Tibial nerve (tissue), 4 donors: ENCODE measurements at places on chromosomes 4 and X.

GRCh38 chrX:136210806-136211205, 40.4 kb downstream of the MAP7D3 start:
- no peak overlapping the region for H3K27ac ChIP-seq
- peaks cover 5% of the 10 kb centered on the region for H3K27me3 ChIP-seq
- H3K36me3 ChIP-seq = no peaks in the 10 kb centered on the region
- no peak overlapping the region for H3K4me3 ChIP-seq
- no peak for DNase-seq
- no peaks in the 10 kb centered on the region for H3K4me1 ChIP-seq

- H3K27me3 ChIP-seq = no peaks in the 10 kb centered on the region
- H3K4me3 ChIP-seq = no peak overlapping the region
- no peak overlapping the region for H3K27ac ChIP-seq
- no peak for DNase-seq
- H3K4me1 ChIP-seq = no peaks in the 10 kb centered on the region
- no peaks in the 10 kb centered on the region for H3K36me3 ChIP-seq
These were observed 376.7 kb downstream of the GPM6A start for GRCh38 chr4:175435381-175435783.

- H3K4me3 ChIP-seq = no peak overlapping the region
- peak; percentile 4 for DNase-seq
- no peaks in the 10 kb centered on the region for H3K36me3 ChIP-seq
- H3K27ac ChIP-seq = no peak overlapping the region
- no peaks in the 10 kb centered on the region for H3K4me1 ChIP-seq
These were observed 226.4 kb downstream of the MAGEB5 start for GRCh38 chrX:26442340-26442739.

DNA sequence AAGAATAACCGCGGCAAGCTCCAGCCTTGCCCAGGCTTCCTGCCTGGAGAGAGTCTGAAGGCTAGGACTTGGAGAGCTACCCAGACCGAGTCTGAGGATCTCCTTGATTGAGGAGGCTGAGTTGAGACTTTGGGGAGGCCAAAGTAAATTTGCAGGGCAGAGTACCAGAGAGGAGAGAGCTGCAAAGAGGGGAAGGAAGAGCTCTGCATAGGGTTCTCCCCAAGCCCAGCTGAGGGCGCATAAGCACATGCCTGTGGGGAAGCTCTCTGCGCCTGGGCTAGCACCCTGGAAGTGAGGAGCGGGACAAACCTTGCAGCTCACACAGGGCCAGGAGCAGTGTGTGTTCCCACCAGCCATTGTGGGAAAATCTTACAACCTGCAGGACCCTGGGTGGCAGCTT, 56.1 kb downstream of the FAM193A start:
- no peak overlapping the region for H3K27ac ChIP-seq
- H3K4me1 ChIP-seq = peaks cover 77% of the 10 kb centered on the region
- H3K27me3 ChIP-seq = no peaks in the 10 kb centered on the region
- no peak for DNase-seq
- H3K36me3 ChIP-seq = no peaks in the 10 kb centered on the region

GRCh38 chr4:136750897-136751296, 781.4 kb downstream of the PCDH18 start:
- H3K36me3 ChIP-seq = no peaks in the 10 kb centered on the region
- no peak overlapping the region for H3K4me3 ChIP-seq
- peaks cover 12% of the 10 kb centered on the region for H3K4me1 ChIP-seq
- no peak for DNase-seq
- no peak overlapping the region for H3K27ac ChIP-seq

- no peaks in the 10 kb centered on the region for H3K4me1 ChIP-seq
- DNase-seq = peak; percentile 12
- H3K36me3 ChIP-seq = no peaks in the 10 kb centered on the region
- H3K27me3 ChIP-seq = no peaks in the 10 kb centered on the region
- peak within 1 kb of the TSS; percentile 73 for H3K27ac ChIP-seq
These were observed at the start of gene ARSJ for GRCh38 chr4:113979148-113979904. TSS of gene ARSJ (minus strand) at chr4:113979647. CDS start at chr4:113978834, 813 bp downstream.

DNA sequence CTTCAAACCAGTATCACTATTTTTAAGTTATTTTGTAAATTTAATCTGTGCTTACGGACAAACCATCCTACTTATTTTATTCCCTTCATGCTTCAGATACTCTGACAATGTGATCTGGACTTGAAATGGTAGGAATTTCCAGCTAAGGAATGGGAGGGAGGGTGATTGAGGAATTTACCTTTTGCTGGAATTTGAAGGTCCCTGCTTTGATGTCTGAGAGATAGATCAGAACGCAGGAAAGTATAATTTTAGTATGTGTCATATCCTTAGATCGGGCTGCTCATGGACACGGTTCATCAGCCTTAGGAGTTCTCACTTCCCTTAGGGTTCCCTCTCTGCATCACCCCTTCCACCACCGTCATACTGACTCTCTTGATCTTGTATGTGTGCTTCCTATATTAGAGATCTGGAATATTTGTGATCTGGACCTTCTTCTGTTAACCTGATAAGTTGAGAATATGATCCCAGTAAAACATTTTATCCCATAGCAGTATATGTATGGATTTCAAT, 16.8 kb downstream of the OCRL start:
- no peaks in the 10 kb centered on the region for H3K4me1 ChIP-seq
- no peaks in the 10 kb centered on the region for H3K36me3 ChIP-seq
- H3K27me3 ChIP-seq = no peaks in the 10 kb centered on the region

GRCh38 chrX:9688833-9689232, 76.8 kb downstream of the GPR143 start:
- DNase-seq = no peak
- no peak overlapping the region for H3K27ac ChIP-seq
- no peak overlapping the region for H3K4me3 ChIP-seq

GRCh38 chr4:126859314-126859713, 773.4 kb upstream of the INTU start:
- DNase-seq = no peak
- no peaks in the 10 kb centered on the region for H3K36me3 ChIP-seq
- H3K4me1 ChIP-seq = no peaks in the 10 kb centered on the region
- H3K4me3 ChIP-seq = no peak overlapping the region
- no peak overlapping the region for H3K27ac ChIP-seq

- H3K4me3 ChIP-seq = no peak overlapping the region
- H3K4me1 ChIP-seq = no peaks in the 10 kb centered on the region
- no peak for DNase-seq
- H3K27ac ChIP-seq = no peak overlapping the region
These were observed 71.0 kb downstream of the PRRG1 start for GRCh38 chrX:37420185-37420584.

DNA sequence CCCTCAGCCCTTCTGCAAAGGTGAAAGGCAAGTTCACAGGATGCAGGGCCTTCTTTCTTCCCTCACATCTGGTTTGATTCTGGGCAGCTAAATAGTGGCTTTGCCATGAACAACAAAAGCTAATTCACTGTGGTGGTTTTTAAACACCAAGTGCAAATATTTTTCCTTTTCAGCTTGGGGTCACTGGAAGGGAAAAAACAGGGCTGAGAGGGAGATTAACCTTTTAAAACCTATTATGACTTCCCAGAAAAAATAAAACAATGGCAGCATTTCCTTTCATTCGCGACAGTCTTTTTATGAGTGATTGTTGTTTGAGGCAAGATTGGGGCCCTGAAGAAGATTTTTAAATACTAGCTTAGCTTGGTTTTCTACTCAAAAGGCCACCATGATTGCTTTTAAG, 103.7 kb upstream of the SCML1 start:
- H3K4me1 ChIP-seq = peaks cover 7% of the 10 kb centered on the region
- H3K36me3 ChIP-seq = no peaks in the 10 kb centered on the region
- no peaks in the 10 kb centered on the region for H3K27me3 ChIP-seq
- H3K27ac ChIP-seq = peak overlapping the region; percentile 30
- DNase-seq = no peak

- no peak for DNase-seq
- no peak overlapping the region for H3K4me3 ChIP-seq
- H3K4me1 ChIP-seq = peaks cover 37% of the 10 kb centered on the region
- H3K27me3 ChIP-seq = no peaks in the 10 kb centered on the region
These were observed 161.2 kb downstream of the RAPGEF2 start for GRCh38 chr4:159264057-159264456.

GRCh38 chr4:137608085-137608484, 75.8 kb upstream of the PCDH18 start:
- H3K4me3 ChIP-seq = no peak overlapping the region
- no peaks in the 10 kb centered on the region for H3K27me3 ChIP-seq
- H3K4me1 ChIP-seq = no peaks in the 10 kb centered on the region
- no peak for DNase-seq
- no peaks in the 10 kb centered on the region for H3K36me3 ChIP-seq
- H3K27ac ChIP-seq = no peak overlapping the region

- H3K27ac ChIP-seq = no peak overlapping the region
- no peaks in the 10 kb centered on the region for H3K27me3 ChIP-seq
- no peak for DNase-seq
- no peaks in the 10 kb centered on the region for H3K36me3 ChIP-seq
These were observed 43.3 kb downstream of the DHRSX start for GRCh38 chrX:2457289-2458133.

- H3K4me3 ChIP-seq = no peak overlapping the region
- H3K36me3 ChIP-seq = no peaks in the 10 kb centered on the region
- H3K27ac ChIP-seq = no peak overlapping the region
- H3K4me1 ChIP-seq = no peaks in the 10 kb centered on the region
- peak; percentile 33 for DNase-seq
These were observed 46.4 kb downstream of the KDR start for GRCh38 chr4:55078987-55079386.

DNA sequence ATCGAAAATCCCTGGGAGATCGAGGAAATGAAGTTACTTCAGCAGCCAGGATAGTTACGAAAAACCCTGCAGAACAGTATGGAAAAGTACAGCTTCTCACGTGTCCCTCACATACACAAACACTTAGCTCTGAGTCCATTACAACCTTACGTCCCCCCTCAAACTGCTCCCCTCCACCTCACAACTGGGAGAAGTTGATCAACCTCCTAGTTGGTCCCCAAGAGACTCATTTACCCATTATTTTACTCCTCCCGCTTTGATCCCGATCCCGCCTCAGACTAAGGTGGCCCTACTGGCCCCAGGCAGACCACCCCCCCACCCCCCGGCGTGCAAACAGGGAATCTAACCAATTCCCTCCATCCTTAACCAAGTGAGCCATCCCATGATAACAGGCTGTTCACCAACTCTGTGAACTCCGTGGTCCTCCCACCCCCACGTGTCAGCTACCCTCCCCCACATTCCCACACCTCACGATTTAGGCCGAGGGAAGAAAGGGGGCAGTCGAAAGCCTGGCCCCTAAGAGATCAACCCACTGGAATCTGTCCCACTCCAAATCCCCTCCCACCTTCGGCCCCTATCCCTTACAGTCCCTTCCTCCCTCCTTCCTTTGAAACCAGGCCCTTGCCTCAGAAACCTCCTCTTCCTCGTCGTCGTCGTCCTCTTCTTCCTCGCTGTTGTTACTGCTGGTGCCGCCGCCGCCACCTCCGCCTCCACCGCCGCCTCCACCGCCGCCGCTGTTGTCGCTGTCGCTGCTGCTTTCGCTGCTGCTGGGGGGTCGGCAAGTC, 755 bp downstream of the ANKRD17 start:
- no peaks in the 10 kb centered on the region for H3K4me1 ChIP-seq
- peak overlapping the region; percentile 76 for H3K4me3 ChIP-seq
- no peaks in the 10 kb centered on the region for H3K36me3 ChIP-seq
- peak overlapping the region; percentile 99 for H3K27ac ChIP-seq
- peak; percentile 6 for DNase-seq

DNA sequence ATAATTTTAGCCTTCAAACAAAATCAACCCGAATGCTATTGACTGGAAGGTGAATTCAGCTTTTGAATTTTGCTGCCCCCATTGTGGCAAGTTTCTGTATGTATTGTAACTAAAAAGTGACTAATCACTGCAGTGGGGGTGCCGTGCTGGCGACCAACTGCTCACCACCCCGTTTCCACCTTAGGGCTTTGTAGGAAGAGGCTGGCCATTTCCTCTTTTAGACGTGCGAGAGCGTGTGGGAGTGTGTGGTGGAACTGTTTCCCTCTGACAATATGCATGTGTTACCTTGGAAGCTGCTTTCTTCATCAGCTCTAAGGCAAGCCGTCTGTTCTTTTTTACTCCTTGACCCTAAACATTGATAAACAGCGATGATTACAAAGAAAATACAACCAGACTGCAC, 78.8 kb downstream of the SEL1L3 start:
- H3K27me3 ChIP-seq = no peaks in the 10 kb centered on the region
- no peak overlapping the region for H3K4me3 ChIP-seq
- H3K27ac ChIP-seq = no peak overlapping the region
- no peaks in the 10 kb centered on the region for H3K4me1 ChIP-seq
- no peak for DNase-seq
- H3K36me3 ChIP-seq = no peaks in the 10 kb centered on the region
